ENCODE measurements at places on chromosomes 4 and X. TPM values are rescaled to one million over a fixed set of nuclear protein-coding genes. Genes with fewer than 3 reads are reported as not detected.

GRCh38 chrX:137654481-137654880, 88.6 kb downstream of the ZIC3 start:
- DNase-seq = no peak

DNA sequence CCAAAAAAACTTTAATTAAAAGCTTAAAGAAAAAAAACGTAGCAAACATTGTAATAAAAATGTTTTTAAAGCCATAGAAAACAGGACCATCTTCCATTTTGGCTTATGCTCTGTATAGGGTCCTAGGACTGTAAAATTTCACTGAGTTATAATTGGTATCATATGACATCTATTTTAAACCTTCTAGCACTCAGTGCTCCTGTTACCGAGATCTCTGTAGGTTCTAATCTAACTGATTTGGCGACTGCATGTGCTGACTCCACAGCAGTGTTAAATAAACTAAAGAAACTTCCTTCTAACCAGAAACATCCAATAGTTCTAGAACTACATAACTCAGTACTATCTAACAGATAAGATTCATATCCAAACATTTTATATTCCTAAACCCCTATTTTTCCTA, at the start of gene ASB11:
Gene ASB11 (minus strand): TSS at position 132 of the 400 bp plus-strand sequence. CDS start 35 bp downstream, at position 97.
- no peak for DNase-seq

- no peak for DNase-seq
Measured at GRCh38 chr4:78414116-78414515, 137.5 kb upstream of the ANXA3 start.

DNA sequence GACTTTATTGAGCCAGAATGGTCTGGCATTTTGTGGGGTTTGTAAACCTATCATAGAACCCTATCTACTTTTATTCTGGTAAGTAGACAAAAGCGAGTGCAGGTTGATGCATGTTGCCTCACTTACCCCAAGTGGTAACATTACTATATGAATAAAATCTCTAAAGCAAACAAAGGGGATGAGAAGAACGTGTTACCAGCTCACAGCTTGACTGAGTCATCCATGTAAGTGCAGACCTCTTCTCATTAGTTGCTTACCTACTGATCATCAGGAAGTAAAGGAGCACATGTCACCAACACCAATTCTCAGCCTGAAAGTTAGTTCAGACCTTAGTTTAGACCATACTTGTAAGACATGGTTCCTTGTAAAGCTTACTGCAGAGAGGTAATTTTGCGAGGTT, 1328.3 kb downstream of the C4orf33 start:
- DNase-seq = no peak

DNA sequence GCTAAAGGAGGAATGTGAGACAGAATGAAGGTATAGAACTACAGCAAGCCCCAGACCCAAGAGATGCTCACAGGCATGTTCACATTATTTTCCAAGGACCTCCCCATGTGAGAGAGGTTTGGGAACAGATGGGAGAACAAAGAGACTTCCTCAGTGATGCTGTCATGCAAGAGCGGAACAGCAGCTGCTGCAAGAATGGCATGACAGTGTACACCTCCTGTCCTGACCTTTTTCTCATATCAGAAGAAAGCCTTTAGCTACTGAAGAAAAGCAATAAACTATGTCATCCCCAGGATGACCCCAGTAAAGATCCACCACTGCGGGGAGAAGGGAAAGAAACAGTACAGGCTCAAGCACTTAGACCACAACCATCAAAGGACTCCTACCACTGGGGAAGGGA, 7.2 kb downstream of the PRDM5 start:
- DNase-seq = no peak

DNA sequence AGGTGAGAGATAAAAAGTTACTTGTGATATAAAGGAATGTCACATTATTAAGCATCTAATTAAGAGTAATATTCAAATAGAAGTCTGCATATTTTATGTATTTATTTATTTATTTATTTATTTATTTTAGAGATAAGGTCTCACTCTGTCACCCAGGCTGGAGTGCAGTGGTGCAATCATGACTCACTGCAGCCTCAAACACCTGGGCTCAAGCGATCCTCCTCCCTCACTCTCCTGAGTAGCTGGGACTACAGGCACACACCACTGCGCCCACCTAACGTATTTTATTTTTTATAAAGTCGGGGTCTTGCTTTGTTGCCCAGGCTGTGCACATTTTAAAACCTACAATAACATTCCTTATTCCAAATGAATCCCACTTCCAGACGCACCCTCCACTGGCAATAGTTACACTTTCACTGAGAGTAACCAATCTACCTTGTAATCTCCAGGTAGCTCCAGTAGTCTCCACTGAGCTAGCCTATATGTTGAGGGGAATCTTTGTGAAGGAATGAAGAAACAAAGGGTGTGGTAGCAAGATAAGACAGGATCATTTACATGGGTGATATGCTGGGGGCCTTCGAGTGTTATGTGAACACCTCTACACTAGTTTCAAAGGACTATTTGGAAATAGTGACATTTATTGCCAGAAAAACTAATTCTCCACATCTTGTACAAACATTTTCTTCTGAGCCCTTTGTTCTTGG, 11.9 kb downstream of the SH3D19 start:
- no peak for DNase-seq

- DNase-seq = no peak
Measured at GRCh38 chr4:175806727-175807126, 5.3 kb downstream of the GPM6A start.

GRCh38 chrX:146755214-146755613, 54.4 kb upstream of the CXorf51B start:
- no peak for DNase-seq

GRCh38 chr4:42327323-42327722, 70.0 kb upstream of the SHISA3 start:
- DNase-seq = no peak

The VCX3B gene
- not detected for total RNA-seq

The AKAP4 gene
- not detected for total RNA-seq
